NCI-H2081 treated with DMSO at 0.1 percent for 48 hours (cell line): ENCODE measurements at places on chromosomes 2 and 18.

GRCh38 chr2:53793821-53794220 lies 7.0 kb downstream of the ERLEC1 start:
- DNase-seq: no peak

- DNase-seq: no peak
Observed at GRCh38 chr2:162574615-162575452, 230.9 kb downstream of the GCA start.

DNA sequence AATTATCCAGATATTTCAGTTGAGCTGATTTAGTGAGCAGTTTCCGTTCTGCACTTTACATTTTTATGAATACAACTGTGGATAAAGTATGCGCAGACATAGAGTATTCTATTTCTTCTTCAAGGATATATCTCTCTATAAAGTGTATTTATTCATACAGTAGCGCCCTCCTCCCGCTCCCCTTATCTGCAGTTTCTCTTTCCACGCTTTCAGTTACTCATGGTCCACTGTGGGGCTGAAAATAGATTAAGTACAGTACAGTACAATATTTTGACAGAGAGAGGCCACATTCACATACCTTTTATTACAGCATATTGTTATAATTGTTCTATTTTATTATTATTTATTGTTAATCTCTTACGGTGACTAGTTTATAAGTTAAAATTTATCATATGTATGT lies 19.7 kb upstream of the FHL2 start:
- DNase-seq: no peak

DNA sequence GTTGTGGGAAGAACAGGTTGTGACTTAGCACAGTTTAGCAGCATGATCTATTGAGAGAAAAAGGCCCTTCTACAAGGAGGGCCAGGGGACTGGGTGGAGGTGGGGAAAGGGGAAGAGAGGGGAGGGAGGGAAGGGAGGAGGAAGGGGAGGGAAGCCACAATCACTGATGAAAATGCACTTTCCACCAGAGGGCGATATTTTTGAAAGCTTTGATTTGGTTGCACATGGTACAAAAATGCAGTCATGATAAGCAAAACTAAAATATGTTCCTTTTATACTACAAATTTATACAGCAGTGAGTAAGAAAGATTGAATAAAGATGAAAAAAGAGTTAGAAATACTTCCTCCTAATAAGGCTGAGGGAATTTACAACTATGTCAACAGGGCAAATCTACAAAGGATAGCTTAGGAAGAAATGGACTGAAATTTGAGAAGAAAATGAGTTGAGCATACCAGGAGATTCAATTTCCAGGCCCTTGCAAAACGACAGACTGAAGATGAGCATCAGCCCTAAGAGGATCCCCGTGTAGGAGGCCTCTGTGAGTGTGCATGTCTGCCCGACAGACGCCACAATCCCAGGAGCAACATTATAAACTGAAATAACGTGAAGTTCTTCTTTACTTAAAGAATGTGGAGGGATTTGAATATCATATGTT lies 17.2 kb downstream of the SH3YL1 start:
- peak; percentile 59 for DNase-seq

- no peak for DNase-seq
Observed at GRCh38 chr2:131077966-131078365, 15.3 kb downstream of the FAM168B start.

DNA sequence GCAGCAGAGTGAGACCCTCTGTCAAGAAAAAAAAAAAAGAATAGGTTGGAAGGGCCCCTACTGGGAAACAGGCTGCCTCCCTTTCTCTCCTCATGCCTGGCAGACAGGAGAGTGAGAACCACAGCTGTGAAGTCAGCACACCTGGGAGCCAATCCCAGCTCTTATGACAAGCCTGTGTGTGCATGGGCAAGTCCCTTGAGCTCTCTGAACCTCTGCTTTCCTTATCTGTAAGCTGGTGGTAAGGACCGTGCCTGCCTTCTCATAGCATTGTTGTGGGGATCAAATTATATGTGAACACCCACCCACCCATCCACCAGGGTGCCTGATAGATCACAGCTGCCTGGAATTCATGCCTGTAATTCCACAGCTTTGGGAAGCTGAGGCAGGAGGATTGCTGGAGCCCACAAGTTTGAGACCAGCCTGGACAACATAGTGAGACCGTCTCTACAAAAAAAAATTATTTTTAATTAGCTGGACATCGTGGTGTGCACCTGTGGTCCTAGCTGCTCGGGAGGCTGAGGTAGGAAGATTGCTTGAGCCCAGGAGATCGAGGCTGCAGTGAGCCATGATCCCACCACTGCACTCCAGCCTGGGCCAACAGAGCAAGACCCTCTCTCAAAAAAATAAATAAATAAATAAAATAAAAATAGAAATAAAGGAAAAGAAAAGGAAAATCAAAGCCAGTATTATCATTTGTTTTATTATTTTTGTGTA lies 66.9 kb upstream of the MCFD2 start:
- no peak for DNase-seq

DNA sequence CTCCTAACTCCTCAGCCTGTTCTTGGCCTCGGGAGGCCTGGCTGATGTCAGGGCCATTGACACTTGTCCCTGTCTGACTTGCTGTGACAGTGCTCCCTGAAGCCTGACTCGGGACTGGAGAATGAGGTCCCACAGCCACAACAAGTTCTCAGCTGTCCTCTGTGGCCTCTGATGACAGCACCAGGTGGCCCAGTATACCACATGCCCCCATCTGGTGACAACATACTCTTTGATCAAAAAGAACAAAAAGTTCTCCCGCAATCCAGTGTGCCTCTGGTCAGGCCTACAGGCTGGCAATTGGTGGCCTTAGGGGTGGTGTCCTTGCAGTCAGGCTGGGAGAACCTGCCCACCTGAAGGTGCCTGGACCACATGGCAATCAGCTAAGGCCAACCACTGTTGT lies 102.6 kb downstream of the SEPTIN10 start:
- DNase-seq: no peak

GRCh38 chr2:3265981-3266924 lies 111.4 kb downstream of the EIPR1 start:
- no peak for DNase-seq

- DNase-seq: no peak
Observed at GRCh38 chr2:38438133-38438882, 61.2 kb upstream of the ATL2 start.

DNA sequence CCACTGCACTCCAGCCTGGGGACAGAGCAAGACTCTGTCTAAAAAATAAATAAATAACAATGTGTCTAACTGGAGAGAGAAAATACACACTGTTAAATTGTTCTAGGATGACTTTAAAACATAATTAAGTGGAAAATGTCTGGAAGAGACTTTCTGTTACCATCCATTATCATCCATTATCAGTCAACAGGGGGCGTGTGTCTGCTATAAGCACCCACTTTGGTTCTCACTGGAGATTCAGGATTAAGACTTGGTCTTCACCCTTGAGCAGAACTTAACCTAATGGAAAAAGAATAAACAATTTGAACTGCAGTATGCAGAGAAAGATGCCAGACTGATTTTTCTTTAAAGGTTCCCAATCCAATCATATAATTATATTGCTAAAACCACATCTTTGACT lies 999.8 kb upstream of the GYPC start:
- DNase-seq: no peak

GRCh38 chr2:178213991-178214390 lies 19.7 kb downstream of the OSBPL6 start:
- DNase-seq: no peak

- DNase-seq: no peak
Observed at GRCh38 chr18:2901423-2901985, 54.7 kb downstream of the EMILIN2 start.

DNA sequence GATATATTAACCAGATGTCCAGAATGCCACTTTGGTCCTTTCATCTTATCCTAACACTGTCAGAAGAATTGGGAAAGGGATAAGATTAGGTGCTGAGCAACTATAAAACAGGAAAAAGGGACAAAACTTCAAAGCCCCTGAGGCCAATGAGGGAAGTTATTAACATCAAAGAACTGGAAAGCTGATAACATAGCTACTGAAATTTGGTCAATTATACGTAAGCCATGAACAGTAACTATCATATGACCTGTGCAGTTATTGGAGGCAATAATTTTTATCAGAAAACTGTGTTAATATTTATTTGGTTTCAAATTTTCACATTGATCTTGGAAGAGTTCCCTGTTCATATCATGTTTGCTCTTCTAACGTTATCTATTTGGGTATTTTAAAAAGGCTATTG lies 2.6 kb upstream of the REG3A start:
- DNase-seq: no peak

DNA sequence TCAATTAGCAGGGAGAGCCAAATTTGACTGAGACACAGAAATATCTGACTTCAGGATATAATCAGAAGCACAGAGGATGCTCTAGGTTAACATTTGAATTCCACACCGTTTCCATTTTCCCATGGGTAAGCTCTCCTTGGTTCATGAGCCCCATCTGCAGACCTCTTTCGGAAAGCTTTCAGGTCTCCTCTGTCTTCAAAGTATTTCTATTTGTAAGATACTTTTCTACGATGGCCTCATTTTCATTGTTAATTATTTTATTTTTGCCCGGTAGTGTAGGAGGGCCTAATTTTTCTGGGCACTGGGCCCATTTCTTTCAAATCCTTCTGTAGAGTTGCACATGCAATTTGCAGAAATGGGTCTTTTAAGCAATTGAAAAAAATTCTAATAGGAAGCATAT lies 53.8 kb downstream of the LRPPRC start:
- no peak for DNase-seq

GRCh38 chr2:215863687-215864086 lies 149.7 kb downstream of the MREG start:
- DNase-seq: no peak

- DNase-seq: no peak
Observed at GRCh38 chr18:29123706-29124530, 947.0 kb upstream of the CDH2 start.

- no peak for DNase-seq
Observed at GRCh38 chr2:109217362-109218086, 88.5 kb downstream of the SH3RF3 start.

GRCh38 chr2:11752906-11753305 lies 6.5 kb downstream of the LPIN1 start:
- no peak for DNase-seq

- no peak for DNase-seq
Observed at GRCh38 chr2:71801969-71802368, 345.7 kb downstream of the CYP26B1 start.
